ENCODE measurements at places on chromosomes 2 and 18.

GRCh38 chr2:17323697-17324096, 194.5 kb downstream of the RAD51AP2 start:
- no peak for DNase-seq

DNA sequence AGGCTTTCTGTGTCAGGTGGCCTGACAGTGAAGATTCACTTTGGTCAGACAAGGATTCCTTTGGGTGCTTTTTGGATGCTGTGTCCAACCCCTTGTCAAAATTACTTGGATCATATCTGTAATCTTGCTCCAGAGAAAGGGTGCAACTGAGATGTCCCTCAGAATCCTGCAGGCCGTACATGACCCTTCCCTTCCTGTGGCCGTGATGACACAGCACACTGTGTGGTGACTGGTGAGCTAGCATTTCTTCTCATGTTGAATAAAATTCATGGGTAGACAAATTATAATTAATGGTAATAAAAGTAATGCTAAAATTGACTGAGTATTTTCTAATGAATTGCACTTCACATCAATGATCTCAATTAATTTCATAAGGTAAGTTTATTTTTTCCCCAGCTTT, 356.2 kb downstream of the LPIN1 start:
- DNase-seq: no peak

DNA sequence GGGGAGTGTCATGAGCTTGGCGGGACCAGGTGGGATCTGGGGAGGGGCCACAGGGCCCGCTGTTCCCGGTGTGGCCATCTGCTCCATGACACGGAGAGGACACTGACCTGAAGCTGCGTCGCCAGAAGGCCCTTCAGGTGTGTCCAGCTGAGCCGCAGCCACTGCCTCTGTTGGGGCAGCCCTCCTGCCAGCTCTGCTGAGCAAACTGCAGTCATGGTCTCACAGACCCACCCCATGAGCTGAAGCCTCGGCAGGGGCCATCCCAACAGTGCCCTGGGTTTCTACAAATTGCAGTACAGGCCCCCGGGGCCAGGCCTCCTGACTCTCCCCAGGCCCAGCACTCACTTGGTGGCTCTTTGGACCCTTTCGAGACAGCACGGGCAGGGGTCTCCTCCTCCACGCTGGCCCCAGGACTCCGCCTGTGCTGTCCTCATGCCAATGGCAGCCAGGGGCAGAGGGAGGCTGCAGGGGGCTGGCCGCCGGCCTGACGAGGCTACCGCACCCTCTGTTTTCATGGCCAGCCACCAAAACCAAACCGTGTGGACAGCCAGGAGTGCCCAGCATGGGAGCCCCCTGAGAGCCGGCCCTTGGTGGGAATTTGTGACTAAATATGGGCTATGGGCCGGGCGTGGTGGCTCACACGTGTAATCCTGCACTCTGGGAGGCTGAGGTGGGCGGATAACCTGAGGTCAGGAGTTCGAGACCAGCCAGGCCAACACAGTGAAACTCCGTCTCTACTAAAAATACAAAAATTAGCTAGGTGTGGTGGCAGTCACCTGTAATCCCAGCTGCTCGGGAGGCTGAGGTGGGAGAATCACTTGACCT, 175.2 kb upstream of the SALL3 start:
- DNase-seq: no peak

DNA sequence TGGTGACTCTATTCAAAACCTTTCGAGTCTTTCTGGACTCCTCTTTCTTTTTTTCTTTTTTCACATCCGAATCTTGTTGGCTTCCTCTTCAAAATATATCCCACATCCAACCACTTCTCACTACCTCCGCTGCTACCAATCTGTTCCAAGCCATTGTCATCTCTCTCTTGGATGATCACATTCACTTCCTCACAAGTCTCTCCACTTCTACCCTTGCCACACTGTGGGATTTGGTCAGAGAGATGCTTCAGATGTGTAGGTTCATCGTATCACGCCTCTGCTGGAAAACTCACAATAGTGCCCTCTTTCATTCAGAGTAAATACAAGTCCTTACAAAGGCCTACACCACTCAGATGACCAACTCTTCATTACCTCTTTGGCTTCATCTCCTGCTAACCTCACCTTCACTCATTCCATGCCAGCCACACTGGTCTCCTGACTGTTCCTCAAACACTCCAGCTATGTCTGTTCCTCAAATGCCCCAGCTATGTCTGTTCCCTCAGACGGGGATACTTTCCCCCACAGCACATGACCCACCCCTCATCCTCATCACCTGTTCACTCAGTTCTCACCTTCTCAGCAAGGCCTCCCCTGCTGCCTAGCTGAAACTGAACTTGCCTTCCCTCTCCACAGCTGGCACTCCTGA, 67.2 kb upstream of the PELI1 start:
- no peak for DNase-seq

- DNase-seq: no peak
Measured at GRCh38 chr2:181300600-181301291, 156.4 kb upstream of the ITGA4 start.

- no peak for DNase-seq
Measured at GRCh38 chr2:32719933-32720716, 92.3 kb downstream of the TTC27 start.

GRCh38 chr2:246489-247144, 17.2 kb downstream of the SH3YL1 start:
- peak; percentile 53 for DNase-seq

DNA sequence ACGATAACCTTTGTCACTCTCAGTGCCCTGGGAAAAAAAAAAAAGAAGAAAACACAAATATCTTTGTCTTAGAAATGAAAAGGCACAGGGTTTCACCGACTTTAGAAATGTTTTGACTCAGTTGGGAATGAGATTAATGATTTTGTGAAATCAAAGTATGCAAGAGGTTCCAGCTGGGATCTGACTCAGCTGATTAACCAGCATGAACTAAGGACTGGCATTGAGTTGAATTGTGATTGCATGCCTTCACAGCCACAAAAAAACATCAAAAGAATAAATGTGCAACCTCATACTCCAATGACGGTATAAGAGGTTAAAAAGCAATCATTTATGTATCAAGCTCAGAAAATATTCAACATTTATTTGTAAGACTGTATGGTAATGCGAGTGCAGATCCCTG, 566.6 kb upstream of the DSEL start:
- DNase-seq: peak; percentile 88

DNA sequence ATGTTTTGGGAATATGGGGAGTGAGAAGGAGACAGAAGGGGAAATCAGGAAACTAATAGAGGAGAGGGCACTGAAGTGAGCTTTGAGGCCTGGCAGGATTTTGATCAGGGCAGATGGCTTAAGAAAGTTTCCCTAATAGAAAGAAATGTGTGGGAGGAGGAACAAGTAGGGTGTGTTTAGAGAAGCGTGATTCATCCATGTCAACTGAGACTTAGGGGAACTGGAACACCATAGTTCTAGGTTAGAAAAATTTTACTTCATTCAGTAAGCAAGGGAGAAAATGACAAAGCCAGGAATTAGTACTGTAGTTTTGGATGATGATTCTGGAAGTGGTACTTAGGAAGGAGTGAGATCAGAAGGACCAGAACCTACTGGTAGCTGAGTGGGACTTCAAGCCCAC, 296.0 kb downstream of the PLCL1 start:
- no peak for DNase-seq

GRCh38 chr2:37600735-37601134, 70.7 kb downstream of the CDC42EP3 start:
- no peak for DNase-seq
